Activated naive CD8-positive, alpha-beta T cell treated with anti-CD3 and anti-CD28 coated beads, Interleukin-2, amount 50 U/mL, for 24 hours (primary cell): ENCODE measurements at places on chromosomes 7 and 10.
A peak's percentile ranks its signal among the peaks of the same experiment; 100 is the strongest.

GRCh38 chr7:28137463-28137862 lies 43.1 kb downstream of the JAZF1 start:
- no peak for DNase-seq

- DNase-seq, result no peak
Measured at GRCh38 chr10:6601246-6601805, 21.2 kb upstream of the PRKCQ start.

DNA sequence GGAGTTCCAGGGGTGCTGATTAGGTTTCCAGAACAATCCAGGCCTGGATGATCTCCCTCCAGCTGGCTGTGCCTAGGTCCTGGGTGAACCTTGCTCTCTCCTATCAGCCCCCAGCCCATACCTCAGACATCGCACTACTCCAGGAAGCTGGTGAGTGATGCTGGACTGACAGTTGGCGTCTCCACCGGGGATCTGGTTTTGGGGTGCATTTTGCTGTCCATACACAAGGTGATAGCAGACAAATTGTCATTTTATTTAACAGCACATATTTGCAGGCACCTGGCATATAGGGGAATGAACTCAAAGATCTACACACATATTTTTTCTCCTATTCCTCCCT lies 601.2 kb downstream of the LRMDA start:
- DNase-seq, result no peak

- no peak for DNase-seq
Measured at GRCh38 chr7:98514211-98515031, 102.7 kb upstream of the NPTX2 start.

- DNase-seq, result no peak
Measured at GRCh38 chr7:132095111-132095765, 481.0 kb downstream of the PLXNA4 start.

DNA sequence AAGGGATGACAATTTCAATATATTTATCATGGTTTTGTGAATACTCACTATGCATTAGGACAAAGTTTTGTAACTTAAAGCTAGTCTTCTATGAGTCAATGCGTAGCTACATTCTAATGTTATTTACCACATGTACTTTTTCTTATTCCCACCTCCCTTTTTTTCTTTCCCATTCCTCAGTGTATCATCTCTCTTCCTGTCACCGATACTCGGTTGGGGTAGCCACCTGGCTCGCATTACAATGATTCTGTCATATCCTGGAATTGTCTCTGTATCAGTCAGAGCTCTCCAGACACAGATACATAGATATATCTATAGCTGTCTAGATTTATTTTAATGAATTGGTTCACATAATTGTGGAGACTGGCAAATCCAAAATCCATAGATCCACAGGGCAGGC lies 9.8 kb upstream of the RALA start:
- no peak for DNase-seq

- DNase-seq, result peak; percentile 51
Measured at GRCh38 chr7:5630670-5631069, 150.8 kb downstream of the RNF216 start.

DNA sequence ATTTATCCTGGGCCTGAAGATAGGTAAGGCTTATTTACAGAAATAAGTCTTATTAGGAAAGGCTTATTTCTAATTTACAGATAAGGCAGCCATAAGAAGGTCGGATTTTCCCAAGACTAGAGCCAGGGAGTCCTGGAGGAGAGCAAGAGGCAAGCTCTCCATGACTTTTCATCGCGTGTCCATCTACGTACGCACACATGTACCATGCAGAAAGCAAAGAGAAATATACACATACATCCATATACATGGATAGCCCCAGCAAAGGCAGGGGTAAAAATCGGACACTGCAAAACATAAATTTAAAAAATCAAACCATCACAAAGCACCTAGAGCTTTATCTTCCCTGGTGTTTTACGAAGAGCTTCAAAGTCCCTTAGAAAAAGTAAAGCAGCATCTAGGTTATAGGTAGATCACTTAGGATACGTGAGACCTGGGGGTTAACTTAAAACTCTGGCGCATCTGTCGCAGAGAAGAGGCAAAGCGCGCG lies 25.8 kb upstream of the ZRANB1 start:
- DNase-seq, result no peak

- no peak for DNase-seq
Measured at GRCh38 chr7:28083164-28083997, 97.2 kb downstream of the JAZF1 start.

DNA sequence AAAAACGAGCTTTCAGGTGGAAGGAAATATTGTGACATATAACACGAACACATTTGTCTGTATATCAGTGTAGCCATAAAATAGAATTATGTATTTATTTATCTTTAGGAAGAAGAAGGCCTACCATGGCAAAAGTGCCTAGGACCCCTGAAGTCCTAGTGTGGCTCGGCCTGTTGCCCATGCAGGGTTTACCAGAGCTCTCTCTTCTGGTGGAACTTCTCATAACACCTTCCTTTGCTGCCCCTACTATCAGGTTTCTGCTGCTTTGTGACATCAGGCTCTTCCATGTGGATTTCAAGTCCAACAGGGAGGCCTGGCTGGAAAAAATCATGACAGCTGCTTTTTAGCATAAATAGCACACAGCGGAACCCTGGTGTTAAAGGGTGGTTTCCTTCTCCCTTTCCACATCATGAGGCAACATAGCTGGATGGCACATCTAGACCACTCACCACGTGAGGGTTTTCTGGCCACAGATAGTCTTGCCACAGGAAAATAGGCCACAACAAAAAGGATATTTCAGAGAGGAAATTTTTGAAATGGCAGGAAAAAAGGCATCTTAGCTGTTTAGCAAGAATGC lies 44.8 kb upstream of the ADO start:
- no peak for DNase-seq

DNA sequence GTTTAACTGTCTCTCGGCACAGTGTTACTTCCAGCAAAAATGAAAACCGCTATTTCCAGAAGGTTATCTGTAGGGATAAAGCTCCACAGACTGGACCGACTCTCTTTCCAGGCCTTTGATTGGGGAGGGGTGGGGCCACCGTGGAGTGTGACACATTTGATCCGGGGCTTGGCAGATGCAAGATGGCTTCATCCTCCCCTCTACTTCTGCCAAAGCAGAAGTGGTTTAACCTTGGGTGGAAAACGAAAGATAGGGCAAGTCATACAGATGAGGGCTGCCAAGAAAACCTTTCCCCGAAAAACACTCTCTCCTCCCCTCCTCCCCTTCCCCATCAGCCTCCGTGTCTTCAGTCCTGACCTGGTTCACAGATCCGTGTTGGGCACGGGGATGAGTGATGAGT lies 139.7 kb upstream of the SH2B2 start:
- DNase-seq, result no peak

- no peak for DNase-seq
Measured at GRCh38 chr10:114207349-114207748, 28.2 kb downstream of the TDRD1 start.

- DNase-seq, result no peak
Measured at GRCh38 chr10:55397777-55398496, 596.9 kb upstream of the PCDH15 start.

DNA sequence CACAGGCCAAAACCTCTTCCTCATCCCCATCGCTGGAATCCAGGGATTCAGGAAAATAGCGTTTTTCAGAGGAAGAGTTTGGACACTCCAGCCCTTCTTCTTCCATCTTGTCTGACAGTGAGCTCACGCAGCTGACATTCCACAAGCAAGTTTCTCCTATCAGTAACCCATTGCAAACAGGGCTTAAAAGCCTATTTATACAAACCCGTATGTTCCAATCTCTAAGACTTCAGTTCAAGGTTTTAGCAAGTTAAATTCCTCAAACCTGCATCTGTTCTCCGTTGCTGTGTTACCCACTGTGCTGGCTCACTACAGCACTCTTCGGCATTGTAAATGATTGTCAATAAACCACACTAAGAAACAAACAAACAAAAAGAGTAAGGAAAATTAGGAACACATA lies 373 bp downstream of the DHX32 start:
- no peak for DNase-seq

DNA sequence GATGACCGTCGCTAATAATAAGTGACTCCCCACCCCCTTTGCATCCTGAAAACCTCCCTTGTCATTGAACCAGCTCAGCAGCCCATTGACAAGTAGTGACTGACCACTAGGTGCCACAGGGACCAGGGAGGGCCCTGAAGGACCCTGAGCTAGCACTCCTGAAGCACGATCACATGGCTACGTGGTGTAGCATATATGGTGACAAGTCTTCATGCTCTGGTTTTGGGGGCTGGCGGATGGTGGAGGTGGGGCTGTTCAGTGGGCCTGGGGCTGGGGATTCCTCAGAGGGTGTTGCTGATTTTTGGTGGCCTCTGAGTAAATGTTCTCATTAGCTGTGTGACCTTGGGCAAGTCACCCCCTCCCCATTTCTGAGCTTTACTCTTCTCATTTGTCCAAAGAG lies 4.7 kb downstream of the ADAMTS14 start:
- no peak for DNase-seq

DNA sequence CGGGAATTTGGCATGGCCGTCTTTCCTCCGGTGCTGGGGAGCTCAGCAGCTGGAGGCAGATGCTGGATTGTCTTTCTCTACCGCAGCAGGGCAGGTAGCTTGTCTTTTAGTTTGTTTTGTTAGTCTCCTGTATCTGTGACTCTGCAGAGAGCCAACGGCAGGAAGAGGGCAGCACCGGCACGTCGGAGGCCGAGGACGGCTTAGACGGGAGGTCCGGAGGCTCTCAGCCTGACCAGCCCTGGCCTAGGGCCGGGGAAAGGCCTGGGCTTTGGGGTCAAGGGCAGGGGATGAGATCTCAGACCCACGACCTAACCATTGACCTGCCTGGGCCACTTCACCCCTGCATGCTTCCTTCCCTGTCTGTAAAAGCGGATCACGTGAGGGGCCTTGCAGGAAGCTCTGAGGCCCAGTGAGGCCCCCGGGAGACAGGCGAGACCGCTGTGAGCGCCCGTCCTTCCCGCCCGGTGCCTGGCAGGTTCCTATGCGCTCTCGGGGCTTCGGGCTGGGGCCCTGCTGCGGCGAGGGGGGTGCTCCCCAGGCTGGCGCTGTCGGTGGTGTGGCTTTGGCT lies 72.7 kb downstream of the LHPP start:
- peak; percentile 23 for DNase-seq

GRCh38 chr10:61850376-61850775 lies 51.1 kb upstream of the ARID5B start:
- DNase-seq, result no peak

DNA sequence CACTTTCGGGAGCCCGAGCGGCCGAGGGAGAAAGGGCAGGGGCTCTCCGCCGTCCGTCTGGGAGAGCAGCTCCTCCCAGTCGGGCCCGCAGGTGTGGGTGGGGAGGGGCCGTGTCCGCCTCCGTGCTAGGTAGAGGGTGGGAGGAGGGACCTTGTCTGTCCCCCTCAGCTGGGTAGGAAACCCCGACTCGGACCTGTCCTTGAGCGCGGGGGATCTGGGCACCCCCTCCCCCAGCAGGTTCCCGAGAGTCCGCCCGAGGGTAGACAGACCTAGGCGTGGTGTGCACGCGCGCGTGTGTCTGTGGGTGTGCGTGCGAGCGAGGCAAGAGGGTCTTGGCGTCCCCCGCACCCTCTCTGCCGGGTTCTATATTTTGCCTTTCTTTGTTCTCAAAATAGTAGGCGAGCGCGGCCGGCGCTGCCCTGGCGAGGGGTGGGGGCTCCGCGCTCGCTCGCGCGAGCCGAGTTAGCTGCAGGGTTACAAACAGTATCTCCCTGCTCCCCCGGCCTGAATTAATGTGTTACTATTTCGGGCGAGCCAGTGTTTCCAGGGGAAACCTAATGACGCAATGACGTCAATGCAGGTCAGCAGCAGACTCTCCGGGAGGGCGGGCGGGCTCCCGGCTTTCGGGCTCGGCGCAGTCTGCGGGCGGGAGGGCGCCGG lies 73.9 kb upstream of the LEP start:
- peak; percentile 36 for DNase-seq

DNA sequence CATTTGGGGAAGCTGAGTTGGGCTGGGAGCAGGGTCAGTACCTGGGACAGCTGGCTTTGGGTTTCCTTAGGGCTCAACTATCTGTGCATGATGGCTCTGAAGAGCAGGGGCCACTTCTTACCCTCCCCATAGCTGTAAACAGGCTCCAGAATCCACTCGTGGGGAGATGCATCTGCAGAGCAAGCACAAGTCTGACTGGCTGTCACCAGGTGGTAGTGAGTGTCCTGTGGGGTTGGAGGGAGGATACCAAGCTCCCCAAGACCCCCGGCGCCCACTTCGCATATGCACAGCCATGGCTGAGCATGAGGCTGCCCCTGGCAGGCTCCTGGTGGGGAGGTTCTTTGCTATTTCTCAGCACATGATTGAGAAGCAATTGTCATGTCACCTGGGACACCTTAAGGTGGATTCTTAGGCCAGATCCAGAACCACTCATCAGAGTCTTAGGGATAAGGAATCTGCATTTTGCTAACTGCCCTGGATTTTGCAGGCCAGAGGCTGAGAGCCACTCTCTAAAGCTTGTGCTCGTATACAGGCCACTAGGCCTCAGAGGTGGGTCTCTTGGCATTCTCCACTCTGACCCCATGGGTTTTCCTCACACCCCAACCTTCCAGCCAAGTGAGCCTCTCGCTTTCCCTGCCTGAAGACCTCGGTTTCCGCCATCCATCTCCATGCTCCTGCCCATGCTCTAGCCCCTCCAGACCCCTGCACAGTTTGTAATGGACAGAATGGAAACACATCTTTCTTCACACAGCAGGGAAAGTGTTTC lies 53.7 kb downstream of the ADCY1 start:
- DNase-seq, result no peak

DNA sequence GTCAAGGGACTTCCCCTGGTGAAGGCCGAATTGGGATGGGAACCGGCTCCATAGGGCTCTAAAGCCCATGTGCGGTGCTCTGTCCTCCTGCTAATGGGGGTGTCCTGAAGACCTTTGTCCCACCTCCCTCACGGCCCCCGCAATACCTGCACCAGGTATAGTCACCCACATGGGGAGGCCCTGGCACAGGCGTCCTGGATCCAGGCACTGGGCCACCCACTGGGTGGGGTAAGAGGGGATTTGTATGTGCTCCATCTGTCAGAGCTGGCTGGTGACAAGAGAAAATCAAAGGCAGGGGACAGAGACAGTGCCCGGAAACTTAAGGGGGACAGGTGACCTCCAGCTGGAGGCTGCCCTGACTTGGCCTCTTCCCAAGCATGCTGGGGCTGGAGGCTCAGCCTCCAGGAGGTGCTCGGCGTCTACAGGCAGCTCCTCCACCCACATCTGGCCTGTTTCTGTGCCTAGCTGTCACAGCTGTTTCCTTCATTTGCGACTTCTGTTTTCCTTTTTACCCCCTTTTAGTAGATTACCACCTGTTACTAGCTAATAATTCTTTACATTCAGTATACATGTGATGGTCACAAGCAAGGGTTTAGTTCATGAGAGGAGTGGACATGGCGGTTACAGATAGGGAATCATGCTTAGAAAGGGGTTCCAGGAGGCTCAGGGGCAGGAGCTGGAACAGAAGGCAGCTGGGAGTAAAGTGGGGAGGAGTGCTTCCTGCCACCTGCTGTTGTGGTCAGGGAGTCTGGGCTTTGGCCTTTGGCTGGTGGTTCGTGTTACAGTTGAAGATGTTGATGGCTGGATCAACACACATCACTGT lies 2.3 kb upstream of the CUZD1 start:
- DNase-seq, result no peak
